ENCODE measurements at places on chromosomes 1 and 21.

GRCh38 chr1:221696718-221697461 lies 45.0 kb downstream of the DUSP10 start:
- DNase-seq, result no peak

DNA sequence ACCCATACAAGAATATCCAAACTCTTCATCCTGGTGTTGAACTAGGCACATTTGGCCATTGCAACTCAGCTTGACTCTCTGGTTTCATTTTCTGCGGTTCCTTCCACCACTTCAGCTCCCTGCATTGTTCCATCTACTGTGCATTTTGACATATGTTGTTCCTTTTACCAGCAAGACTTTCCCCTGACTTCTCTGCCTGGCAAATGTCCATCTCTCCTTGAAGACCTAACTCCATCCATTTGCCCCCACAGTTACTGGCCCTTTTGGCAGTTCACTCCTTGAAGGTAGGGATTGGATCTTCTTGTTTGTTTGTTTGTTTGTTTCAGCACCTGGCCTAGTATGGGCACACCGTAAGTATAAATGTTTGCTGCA lies 8.7 kb downstream of the PADI2 start:
- DNase-seq, result no peak

DNA sequence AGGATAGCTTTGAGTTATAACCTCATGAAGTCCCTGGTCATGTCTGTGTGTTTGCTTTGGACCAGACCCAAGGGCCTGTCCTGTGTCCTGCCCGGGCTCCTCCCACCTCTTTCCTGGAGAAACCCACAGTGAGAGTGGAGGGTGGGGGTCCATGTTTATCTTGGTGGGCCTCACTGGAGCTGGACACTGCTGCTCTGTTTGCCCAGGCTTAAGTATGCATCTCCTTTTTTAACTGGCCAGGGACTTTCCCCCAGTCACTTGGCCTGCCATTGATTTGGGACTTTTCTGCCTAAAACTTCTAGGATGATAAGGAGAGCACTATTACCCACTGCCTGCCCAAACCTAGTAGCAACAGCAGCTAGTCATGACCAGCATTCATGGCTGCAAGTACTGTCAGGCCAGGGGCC lies 49.8 kb downstream of the DDR2 start:
- no peak for DNase-seq

DNA sequence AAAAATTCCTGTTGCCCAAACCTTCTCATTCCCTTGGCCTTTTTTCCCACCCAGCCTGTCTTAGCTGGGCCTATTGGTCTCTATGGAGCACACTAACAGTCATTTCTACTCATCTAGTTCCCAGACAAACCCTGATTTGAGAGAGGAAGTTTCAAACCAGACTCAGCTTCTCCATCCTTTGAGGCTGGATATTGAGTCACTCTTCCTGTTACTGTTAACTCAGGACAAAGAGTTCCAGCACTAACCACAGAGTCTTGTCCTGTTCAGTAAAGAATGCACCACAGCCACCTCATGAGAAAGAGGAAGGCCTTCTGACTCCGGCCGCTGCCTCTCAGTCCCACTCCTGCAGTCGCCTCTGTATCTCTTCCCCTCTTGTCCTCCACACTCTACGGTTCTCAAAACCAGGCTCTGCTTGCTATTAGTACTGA lies 137.8 kb downstream of the PTPRC start:
- DNase-seq, result no peak

Data from CD4-positive, alpha-beta T cell (primary cell).